NCI-H2227 treated with DMSO at 0.1 percent for 48 hours (cell line): ENCODE measurements at places on chromosomes 5 and 9.

GRCh38 chr5:757346-757930 lies 27.1 kb downstream of the ZDHHC11B start:
- DNase-seq: no peak

GRCh38 chr9:99753436-99753835 lies 68.2 kb upstream of the NR4A3 start:
- no peak for DNase-seq

DNA sequence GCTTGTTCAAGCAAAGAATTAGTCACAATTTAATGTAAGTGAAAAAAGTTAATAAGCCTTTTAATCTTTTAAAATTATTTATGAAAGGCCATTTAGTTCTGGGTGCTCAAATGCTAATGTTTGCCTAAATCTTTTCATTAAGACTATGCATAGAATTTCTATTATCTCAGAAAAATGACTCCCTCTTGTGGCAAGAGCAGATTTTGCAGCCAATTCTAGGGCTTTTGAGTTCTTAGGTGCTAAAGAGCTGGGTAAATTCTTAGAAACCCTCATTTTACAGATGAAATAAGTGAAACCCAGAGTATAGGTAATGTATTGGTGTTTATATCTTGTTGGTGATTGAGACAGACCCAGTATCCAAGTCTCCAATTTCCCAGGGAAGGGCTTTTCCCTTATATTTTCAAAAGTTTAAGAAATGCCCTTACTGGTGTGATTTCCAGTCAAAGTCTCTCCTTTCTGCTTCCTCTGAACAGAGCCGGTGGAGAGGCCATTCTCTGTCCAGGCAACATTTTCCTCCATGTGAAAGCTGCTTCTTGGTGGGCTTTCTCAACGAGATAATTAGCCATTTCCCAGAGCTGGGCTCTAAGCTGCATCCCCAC lies 24.1 kb upstream of the PCSK5 start:
- peak; percentile 30 for DNase-seq

GRCh38 chr9:8924562-8924961 lies 1125.0 kb upstream of the DMAC1 start:
- DNase-seq: no peak

DNA sequence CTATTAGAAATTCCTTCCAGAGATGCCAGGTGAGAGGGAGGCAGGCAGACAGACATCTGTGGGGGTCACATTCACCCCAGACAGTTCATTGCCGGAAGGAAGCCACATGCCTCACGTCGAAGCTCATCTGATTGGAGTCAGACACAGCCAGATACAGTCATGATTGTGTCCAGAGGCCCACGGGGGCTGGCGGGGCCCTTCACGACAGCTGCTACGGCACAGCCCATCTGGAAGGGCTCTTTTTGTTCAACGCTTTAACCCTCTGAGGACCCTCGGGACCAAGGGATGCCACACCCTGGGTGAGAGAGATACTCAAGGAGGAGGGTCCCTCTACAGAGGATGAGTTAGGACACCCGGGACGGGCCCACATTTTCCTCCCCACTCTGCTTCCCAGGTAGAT lies 31.9 kb upstream of the GABRP start:
- no peak for DNase-seq

- DNase-seq: no peak
Observed at GRCh38 chr5:135964670-135965320, 10.0 kb upstream of the LECT2 start.
